Stimulated activated CD4-positive, alpha-beta T cell treated with anti-CD3 and anti-CD28 coated beads, Interleukin-4, amount 100 ng/mL, for 24 hours (primary cell): ENCODE measurements at places on chromosomes 7 and 10.

GRCh38 chr10:34505338-34505737 lies 309.8 kb downstream of the PARD3 start:
- DNase-seq, result no peak

GRCh38 chr7:141973673-141974072 lies at the start of gene TAS2R38:
Gene TAS2R38 (minus strand): TSS chr7:141973773. CDS start chr7:141973689, 84 bp downstream.
- DNase-seq, result no peak

GRCh38 chr7:87528730-87529129 lies 53.2 kb upstream of the ABCB4 start:
- DNase-seq, result no peak

DNA sequence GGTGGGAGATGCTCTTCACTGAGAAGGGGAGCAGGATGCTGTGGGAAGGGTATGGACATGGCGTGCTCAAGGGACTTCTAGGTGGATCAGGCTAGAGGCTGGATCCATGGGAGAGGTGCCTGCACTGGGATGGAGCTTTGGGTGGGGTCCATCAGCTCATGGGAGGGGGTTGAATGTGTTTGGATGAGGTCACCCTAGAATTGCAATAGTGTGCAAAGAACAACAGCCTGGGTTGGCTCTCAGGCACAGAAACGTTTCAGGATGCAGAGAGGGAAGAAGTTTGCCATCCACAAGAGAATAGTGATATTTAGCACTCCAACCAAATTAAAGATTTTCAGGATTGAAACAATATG lies 66.1 kb downstream of the SNX10 start:
- DNase-seq, result no peak

DNA sequence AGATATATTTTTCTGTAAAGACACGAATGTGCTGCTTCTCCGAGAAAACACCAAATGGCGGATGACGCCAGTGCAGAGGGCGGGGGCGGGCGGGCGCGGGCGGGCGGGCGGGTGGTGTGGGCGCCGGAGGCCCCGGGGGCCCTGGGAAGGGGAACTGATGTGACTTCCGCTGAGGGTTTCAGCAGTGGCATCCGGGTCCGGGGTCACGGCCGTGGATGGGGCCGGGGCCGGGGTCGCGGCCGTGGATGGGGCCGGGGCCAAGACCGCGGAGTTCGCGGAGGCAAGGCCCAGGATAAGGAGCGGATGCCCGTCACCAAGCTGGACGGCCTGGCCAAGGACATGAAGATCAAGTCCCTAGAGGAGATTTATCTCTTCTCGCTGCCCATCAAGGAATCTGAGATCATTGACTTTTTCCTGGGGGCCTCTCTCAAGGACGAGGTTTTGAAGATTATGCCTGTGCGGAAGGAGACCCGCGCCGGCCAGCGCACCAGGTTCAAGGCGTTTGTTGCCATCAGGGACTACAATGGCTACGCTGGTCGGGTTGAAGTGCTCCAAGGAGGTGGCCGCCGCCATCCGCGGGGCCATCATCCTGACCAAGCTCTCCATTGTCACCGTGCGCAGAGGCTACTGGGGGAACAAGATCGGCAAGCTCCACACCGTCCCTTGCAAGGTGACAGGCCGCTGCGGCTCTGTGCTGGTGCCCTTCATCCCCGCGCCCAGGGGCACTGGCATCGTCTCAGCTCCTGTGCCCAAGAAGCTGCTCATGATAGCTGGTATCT lies 20.3 kb upstream of the IGF2BP3 start:
- DNase-seq, result peak; percentile 43

- DNase-seq, result no peak
Measured at GRCh38 chr7:69433081-69433480, 165.2 kb upstream of the AUTS2 start.

DNA sequence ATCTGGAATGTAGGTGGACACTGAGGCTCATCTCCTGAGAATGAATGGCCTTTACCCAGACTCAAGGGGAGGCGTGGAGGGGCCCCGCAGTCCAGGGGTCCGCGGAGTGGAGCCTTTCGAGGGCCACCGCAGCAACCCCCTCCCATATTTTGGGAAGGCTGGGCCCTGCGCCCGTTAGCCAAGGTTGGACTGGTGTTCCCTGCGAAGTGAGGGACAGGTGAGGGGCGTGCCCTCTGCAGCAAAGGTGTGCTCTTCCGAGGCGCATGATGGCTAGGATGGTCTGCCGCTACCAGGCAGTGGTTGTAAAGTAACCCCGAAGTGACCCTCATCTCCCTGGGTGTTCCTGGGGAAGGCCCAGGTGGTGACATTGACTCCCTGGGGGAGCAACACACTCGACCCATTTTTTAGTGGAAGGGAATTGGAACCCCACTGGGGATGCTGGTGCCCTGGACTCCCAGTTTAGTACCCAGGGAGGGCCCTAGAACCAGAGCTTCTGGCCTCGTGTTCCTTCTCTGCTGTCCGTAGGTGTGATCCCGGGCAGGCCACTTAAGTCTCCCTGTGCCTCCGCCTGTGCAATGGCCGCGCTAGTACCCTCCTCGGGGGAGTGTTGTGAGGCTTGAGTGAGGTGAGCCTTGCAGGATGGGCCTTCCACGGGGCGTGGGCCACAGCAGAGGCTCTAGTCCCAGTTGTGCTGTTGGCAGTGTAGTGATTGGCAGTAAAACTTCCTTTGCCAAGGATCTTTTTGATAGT lies 779 bp downstream of the FAM241B start:
- peak; percentile 2 for DNase-seq

- DNase-seq, result no peak
Measured at GRCh38 chr7:110591341-110591740, 499.6 kb upstream of the LRRN3 start.

DNA sequence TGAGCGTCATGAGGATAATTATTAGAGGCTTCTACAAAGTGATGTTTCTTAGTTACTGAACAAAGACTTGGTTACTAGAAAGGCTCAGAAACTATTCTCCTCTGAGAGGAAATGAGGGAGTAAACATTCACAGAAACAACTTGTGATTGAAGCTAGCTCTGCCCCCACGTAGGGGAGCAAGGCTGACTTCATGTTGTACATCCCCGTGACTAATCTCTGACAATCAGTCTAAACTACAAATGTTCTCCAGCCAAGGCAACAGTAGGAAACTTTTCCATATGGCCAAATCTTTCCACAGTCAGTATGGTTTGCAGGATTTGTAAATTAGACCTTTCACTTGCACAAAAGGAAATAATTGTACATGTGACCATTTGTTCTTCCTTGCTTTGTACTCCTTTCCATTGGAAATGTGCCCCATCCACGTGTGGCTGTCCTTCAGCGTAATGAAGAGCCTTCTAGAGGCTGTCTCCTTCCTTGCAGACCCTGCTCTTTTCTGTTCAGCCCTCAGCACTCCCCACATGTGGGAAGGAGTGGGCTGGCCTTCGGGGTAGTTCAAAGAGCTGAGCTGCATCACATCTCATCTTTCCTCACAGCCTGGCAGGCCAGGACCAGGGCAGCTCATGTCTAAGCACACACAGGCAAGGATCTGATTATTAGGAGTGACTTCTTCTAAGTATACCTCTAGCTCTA lies 93.5 kb downstream of the PCGF5 start:
- no peak for DNase-seq

GRCh38 chr10:5584895-5585516 lies 60.2 kb downstream of the CALML3 start:
- DNase-seq, result no peak

GRCh38 chr7:117480978-117481377 lies 1.2 kb downstream of the CFTR start:
- DNase-seq, result no peak

GRCh38 chr10:33071857-33072256 lies 113.8 kb upstream of the ITGB1 start:
- no peak for DNase-seq

DNA sequence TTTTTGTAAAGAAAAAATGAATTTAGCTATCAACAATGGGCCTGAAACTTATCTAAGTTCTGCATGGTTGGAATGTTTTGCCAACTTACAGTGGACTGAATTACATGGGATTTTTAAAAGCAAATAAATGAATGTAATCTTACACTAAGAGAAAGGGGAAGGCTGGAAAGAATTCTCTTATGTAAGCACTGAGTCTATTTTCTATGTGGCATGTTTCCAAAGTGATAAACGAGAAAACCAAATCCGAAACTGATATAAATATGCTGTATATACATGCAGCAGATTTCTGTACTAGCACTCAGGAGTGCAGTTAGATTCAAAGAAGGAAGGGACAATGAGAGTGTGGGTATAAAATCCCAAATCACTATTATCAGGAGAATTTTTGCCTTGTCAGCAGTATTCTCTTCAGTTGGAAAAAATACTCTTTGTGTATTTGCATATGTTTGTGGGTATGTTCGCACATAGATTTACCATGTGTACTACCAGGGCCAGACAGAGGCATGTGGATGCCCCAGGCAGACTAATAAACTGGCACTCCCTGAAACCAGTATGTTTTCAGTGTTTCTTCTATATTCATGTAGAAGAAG lies 334.3 kb upstream of the SEMA3D start:
- no peak for DNase-seq

GRCh38 chr7:43787771-43788170 lies 29.3 kb downstream of the BLVRA start:
- DNase-seq, result no peak

GRCh38 chr10:121368347-121369025 lies 229.8 kb downstream of the FGFR2 start:
- no peak for DNase-seq

DNA sequence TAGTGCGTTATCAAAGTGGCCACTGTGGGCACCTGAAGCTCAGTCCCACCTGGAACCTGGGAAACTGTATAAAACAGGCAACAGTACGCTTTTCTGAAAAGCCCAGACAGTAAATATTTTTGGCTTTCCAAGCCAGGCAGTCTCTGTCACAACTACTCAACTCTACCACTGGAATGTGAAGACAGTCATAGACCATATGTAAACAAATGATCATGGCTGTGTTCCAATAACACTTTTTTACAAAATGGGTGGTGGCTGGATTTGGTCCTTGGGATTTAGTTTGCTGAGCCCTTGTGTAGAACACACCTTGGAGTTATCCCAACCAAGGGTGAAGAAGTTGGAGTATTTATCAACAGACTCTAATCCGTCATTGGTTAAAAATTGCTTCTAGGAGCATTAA lies 259.9 kb downstream of the SKIDA1 start:
- DNase-seq, result no peak

GRCh38 chr7:5284304-5285281 lies 1.9 kb downstream of the SLC29A4 start:
- no peak for DNase-seq

DNA sequence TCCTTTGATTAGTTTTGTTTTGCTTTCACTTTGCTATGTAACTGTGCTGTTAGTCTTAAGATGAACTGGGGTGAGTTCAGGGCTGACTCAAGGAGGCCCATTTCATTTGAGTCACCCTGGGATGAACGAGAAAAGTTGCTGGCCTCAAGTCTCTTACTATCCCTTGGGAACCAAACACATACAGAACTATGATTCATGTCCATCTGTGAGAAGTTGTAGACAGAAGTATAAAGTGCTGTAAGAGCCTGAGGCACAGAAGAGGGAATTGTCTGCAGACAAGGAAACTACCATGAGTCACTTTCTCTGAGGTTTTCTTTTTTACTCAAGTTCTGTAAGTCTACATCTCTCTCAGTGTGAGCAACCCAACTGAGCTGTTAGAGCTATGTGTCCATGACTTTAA lies 179.8 kb upstream of the CSTF2T start:
- peak; percentile 32 for DNase-seq

GRCh38 chr10:807958-808353 lies 118.5 kb upstream of the DIP2C start:
- DNase-seq, result no peak

- DNase-seq, result no peak
Measured at GRCh38 chr7:43686991-43687390, 42.3 kb downstream of the COA1 start.

DNA sequence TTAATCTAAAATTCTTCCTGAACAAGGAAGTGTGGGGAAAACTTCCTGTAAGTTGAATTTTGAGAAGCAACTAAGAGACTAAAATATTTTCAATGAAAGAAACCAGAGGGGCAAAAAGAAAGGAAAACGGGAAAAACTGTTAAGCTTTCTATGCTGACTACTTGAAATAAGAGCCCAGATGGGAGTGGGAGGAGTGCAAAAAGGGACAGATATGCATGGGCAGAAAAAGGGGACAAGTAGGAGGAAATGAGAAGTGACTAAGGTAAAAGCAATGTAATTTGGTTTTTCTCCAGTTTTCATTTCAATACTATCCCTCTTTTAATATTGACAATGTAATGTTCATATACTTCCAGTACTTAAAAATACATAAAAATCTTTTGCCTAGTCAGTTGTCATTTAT lies 11.1 kb downstream of the OGA start:
- no peak for DNase-seq

- DNase-seq, result no peak
Measured at GRCh38 chr7:133511252-133511651, 258.4 kb downstream of the EXOC4 start.

DNA sequence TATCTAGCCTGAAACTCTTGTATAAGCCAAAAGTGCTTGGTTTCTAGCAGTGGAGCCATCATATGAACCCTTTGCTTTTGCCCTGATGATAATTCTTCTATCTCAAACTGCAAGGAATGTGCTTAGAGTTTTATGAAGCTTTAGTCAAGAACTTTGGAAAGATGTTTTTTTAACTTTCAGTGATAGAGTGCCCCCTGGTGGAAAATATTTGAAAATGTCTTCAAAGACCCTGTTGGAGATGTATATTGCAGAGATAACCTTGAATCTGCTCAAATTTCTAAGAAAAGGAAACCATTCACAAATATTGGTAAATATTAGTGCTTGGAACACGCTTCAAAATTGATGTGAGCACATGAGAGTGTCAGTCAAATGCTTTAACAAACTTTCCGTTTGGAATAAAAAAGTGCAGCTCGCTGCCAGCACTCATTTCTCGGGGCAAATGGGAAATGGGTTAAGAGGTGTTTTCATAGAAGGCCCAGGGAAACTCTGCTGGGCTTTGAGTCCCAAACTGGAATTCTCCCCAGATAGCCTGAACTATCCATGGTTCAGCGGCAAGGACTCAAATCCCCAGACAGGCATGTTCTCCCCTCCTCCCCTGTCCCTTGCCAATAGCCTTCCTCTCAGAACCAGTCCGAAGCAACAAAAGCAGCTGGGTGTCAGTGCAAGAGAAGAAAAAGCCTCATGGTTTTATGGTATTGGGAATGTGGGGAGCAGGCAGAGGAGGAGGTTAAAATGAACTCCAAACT lies 129.3 kb downstream of the MYOF start:
- DNase-seq, result no peak

DNA sequence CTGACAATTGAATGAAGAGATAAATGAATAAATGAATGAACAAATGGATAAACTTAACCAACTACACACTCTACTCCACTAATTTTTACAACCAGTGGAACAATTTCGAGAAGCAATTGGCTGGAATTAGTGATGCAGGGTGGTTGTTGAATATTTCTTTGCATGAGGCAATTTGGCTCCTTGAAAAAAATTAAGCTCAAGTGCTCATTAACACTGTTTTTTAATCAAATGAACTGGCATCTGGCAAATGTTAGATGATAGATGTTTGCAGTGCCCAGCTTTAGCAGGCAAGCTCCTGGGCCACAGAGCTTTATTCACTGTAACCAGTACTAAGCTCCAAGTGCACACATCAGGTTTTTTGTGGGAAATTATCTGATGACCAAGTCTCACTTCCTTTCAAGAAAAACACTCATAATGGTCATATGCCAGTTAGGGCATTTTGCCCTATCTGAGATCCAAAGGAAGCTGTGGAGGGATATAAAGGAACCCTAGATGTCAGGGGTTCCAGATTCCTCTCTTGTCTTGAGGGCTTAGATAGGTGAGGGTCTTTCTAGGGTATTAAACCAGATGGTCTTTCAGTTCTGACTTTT lies 16.4 kb upstream of the ADD3 start:
- no peak for DNase-seq
